Cerebellum (tissue), 4 donors: ENCODE measurements at places on chromosomes 6 and 20. TPM values are rescaled to one million over a fixed set of nuclear protein-coding genes. Genes with fewer than 3 reads are reported as not detected.

COQ3 gene
- 5.5 TPM for total RNA-seq

TRIM39 gene
- total RNA-seq = 7.3 TPM

KHDC1L gene
- not detected for total RNA-seq

DNA sequence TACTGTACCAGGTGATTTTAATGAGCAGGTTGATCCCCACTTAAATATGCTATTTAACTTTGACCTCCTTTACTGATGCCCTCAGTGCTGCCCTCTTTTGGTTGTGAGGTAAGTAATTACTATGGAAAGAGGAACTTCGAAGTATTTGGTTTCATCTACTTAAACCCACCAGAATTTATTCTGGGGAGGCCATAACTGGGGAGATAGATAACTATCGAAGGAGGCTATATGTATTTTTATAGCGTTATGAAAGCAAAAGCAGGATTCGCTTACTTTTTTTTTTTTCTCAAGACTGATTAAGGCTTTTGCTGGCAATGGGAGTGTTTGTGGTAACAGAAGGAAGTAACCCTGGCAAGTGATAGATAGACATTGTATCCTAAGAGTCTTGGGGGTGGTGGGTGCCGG is 168.9 kb upstream of the CENPW start:
- DNase-seq = no peak

DNA sequence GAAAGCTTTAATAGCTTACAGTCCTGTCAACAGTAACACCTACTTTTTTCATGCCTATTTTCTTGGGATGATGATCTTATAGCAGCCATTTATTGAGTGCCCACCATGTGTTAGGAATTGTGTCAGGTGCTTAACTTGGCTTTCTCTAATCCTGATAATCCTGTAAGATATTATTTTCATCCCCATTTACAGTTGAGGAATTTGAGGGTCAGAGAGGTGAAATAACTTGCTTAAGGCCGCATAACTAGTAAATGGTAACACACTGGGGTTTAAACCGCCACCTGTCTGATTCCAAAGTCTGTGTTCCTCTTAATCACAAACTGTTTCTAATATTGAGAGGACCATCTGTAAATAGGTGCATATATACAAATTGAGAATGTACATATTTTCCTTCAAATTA is 55.5 kb downstream of the NCOA3 start:
- DNase-seq = no peak

- DNase-seq = no peak
These were observed 304.5 kb downstream of the PHF3 start for GRCh38 chr6:63940056-63940455.

- DNase-seq = no peak
These were observed 1.2 kb upstream of the KCNB1 start for GRCh38 chr20:49483696-49484123.

DNA sequence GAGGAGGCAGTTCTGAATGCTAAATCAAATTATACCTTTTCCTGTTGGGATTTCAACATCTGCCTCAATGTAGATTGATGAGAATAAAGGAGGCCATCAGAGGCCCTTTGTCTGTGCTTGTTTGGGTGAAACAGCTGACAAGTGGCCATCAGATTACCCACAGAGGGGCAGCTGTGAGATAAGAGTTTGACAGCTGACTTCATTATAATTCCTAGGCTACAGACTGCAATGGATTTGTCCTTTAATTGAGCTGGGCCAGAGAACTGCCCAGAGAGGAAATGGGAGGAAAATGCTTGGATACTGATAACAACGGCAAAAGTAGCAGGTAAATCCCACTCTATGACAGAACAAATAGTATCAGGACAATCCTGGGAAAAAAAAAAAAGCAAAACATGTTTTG is 649.4 kb downstream of the HDGFL1 start:
- no peak for DNase-seq

DNA sequence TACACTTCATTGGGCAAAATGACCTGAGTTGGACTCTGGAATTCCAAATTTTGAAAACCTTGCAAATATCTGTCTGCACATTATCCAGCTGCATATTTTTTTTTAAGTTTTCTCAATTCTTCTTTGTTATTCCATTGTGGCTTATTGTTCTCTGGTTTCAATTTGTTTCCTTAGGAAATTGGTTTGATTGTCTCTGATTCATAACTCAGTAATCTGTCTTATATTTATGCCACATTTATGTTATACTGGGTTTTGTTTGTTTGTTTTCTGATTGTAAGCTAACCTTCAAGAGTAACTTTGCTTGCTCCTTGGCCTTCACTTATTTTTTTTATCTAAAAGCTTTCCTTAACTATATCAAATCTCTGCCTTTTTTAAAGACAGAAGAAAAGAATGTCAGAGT is 193.3 kb upstream of the PLCB4 start:
- no peak for DNase-seq

DNA sequence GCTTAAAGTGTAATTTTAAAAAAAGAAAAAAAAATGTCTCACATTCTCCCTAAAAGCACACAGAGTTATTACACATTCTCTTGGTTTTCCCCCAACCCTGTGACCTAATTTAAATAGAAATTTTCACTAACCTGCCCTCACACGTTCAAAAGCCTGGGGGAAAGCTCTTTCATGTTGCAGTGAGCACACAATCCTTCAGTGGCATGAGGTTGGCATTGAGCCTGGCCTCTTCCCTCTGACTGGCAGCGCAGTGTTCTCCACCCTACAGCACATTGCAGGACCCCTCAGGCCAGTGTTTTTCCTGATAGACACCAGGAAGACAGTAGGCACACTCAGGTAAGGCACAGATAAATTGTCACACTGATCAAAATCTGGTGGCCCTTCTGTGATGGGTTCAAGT is 34.1 kb downstream of the TNFRSF21 start:
- no peak for DNase-seq

DNA sequence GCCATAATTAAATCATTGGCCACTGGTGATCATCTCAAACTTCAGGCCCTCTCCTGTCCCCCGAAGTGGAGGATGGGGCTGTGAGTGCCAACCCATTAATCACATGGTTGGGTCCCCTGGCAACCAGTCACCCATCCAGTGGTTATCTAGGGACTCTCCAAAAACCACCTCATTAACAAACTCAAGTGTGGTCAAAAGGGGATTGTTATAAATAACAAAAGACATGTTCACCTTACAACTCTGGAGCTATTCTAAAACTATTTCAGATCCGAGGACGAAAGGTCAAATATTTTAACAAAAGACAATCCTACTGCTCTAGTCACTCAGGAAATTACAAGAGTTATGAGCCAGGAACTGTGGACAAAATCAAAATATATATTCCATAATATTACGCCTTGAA is 95.5 kb upstream of the PRND start:
- DNase-seq = no peak

- peak; percentile 27 for DNase-seq
These were observed 77.1 kb downstream of the JARID2 start for GRCh38 chr6:15322781-15323536.

DNA sequence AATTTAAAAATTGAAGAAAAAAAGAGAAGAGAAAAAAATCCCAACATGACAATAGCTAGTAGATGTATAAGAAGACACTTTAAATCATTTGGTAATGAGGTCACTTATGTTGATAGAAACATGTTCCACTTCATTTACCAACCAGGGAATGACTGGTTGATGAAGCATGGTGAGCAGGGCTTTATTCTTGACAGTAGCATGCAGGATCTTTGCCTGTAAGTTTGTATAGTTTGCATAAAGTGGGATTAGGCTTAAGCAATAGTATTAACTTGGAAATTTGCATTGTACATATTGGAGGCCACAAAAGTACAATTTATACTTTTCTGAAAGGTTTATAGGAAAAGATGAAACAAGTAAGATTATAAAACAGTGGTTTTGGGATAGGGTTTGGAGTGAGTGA is 67.0 kb downstream of the NOX3 start:
- DNase-seq = no peak

DNA sequence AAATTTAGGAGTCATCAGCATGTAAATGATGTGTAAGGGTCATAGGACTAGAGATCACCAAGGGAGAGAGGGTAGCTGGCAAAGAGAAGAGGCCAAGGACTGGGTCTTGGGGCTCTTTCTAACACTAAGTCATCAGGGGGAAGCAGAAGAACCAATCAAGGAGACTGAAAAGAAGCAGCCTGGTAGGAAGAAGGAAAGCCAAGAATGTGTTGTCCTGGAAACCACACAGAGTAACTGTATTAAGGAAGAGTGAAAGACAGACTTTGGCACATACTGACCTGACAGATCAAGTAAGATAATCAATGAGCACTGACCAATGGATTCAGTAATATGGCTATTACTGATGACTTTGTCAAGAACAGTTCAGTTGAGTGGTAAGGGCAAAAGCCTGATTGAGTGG is 42.3 kb upstream of the LAMA4 start:
- no peak for DNase-seq

DNA sequence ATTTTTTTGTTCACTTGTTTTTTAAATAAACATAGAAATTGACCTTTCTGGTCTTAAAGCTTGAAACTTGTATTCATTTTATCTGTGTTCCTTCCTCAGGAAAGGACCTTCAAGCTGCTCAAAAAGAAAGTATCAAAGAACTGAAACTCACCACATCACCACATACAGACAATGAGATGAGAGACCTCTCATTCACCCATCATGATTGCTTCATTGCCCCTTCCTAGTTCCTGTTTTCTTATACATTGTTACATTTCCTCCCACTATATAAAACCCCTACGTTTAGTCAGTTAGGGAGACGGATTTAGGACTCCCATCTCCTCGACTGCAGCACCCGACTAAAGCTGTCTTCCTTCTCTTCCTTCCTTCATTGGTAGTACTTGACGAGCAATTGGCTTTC is 180.5 kb upstream of the OPRM1 start:
- DNase-seq = no peak

DNA sequence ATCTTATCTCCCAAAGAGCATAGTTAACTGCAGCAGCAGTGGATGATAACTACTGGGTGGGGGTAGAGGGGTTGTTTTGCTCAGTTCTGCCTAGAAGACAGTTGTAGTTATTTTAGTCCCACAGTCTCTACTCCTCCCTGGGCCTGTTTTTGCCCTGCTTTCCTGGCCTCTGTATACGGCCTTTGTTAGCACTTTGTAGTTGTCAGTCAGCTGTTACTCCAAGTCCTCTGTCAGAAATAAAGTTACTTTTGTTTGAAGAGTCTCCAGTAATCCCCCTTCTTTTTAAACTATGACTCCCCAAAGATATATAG is 113.9 kb downstream of the SLC16A10 start:
- DNase-seq = no peak

GRCh38 chr20:9294041-9294440 is 220.3 kb upstream of the LAMP5 start:
- DNase-seq = no peak

DNA sequence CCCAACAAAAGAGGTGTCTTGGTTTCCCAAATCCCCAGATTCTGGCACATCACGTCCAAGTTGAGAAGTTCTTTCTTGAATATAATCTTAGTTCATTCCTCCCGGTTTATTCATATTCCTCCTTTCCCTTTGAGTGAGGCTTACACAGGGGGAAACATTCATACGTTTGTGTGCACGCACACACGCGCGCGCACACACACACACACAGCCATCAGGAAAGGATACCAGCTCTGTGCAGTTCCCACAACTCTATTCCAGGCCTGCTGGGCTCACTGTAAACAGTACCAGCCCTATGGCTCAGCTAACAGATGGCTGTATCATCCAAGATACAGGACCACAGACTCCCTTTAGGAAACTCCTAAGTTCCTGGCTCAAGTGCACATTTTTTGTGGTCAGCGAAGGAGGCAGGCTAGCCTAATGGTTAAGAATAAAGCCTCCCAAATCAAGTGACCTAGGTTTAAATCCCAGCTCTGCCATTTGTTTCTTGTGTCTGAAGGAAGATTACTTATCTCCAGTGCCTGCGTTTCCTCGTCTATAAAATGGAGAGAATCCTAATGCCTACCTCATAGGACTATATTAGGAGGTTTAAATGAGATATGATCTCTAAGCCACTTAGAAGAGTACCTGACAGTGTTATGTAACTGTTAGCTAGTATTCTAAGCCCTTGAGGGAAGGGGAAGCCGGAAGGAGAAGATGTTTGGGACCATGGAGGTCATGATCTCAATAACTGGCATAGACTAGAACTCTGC is 3.7 kb upstream of the TAF8 start:
- DNase-seq = no peak

DNA sequence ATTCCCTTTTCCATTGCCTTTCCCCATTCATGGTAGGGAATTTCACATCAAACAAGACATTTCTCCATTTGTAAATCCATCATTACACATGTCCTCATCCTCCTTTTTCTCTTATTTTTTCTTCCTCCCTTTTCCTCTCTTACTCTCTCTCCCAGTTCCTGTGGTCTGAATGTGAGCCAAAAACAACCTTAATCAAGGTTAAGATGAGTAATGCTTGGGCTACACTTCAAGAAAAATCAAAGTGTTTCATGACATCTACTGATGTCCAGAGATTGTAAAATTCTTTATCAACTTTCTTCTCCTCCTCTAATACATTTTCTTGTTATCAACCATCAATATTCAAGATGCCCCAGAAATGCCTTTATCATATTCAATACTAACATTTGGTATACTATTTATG is 208.0 kb upstream of the PRND start:
- DNase-seq = no peak

DNA sequence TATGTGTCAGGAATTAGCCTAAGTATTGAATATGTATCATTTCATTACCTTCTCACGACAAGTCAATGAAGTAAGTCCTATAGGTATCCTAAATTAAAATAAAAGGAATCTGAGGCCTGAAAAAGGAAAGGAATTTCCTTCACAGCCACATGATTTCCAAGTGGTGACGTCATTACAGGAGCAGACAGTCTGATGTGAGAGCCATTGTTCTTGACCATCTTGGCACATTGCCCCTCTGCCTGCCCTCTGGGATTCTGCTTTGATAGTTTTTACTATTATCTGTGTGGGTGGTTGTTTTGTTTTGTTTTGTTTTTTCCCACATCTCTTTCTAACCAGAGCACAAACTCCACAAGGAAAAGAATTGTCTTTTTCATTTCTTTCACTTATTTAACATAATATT is 219.8 kb upstream of the UFL1 start:
- no peak for DNase-seq

GRCh38 chr20:17856024-17856564 is 112.5 kb downstream of the SNX5 start:
- no peak for DNase-seq

DNA sequence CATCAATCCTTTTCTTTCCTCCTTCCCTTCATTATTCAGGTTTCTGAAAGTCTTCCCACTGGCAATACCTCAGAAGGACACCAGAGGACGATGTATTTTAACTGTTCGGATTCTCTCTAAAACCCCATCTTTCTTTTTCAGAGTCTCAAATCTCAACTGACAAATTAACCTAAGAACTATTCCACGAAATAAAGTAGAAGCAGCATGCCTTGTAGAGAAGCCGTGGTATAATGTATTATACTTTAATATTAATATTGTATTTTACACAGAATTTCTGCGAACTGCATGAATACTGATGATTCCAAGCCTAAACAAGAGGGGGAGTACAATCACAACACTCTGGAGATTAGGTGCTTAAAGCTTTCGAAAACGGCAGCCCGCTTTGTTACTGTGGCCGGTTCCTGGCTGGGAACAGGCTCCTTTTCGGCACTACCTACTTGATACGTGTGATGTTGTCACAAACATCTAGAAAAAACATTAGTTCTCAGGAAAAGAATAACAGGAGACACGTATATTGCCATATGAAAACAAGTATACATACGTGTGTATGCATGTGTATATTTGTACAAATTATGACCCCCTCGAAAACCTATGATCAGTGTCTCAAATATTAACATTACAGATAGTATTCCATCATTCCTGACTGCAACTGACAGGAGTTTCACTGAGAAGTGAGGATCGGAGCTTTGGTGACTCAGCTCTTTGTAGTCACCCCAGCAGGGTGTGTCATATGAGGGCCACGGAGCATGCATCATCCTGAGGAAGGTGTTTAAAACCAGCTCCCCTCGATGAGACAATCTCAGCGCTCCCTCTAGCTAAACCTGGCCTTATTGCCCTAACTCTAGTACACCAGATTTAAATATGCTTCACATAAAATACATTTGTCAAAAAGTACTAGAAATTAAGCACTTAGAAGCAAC is 319.7 kb upstream of the TCF21 start:
- DNase-seq = peak; percentile 69
